ENCODE measurements at places on chromosomes 2 and 18.
A peak's percentile ranks its signal among the peaks of the same experiment; 100 is the strongest.

- no peak for DNase-seq
These were observed 179.6 kb downstream of the DSC3 start for GRCh38 chr18:30862900-30863299.

- DNase-seq = no peak
These were observed 78.5 kb downstream of the ACAA2 start for GRCh38 chr18:49734836-49735235.

DNA sequence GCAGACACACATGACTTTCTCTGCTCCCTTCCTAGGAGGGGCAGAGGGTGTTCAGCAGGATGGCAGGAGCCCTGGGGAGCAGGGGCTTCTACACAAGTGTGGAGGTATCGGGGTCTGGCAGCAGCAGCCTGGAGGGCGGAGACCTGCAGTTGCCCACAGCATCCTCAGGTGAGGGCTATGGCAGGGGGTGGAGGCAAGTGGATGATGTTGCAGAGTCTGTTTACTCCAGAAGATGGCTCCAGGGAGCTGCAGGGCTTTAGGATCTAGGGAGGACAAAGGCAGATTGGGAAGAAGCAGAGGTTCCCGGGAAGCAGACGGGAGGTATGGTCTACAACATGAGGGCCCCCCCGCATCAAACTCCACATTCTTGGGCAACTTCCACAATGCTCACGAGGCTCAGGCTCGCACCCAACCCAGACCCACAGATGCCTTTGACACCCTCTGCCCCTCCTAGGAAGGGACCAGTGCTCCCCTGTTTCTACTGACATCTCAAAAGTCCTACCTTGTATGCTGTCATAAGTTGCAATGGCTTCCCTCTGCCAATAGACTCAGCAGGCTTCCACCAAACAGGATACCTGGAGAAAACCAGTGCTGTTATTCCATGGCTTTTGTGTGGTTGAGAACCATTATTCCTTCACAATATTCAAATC is 12.0 kb upstream of the ATP6V1C2 start:
- DNase-seq = peak; percentile 35

DNA sequence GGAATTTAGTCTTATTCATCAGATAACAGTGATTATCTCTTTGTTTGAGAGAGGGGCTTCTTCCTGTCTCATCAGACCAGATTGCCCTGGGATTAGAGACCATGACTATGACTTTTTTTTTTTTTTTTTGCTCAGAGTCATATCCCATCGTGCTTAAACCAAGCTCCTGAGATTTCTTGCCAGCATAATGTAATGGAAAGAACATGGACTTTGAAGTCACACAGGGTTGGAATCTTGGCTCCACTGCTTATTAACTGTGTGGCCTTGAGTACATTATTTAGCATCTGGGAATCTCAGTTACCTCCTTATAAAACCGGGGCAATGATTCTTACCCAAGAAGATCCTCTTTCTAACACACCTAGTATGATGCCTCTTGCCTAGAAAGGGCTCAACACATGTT is 268.3 kb downstream of the DYSF start:
- DNase-seq = peak; percentile 61

DNA sequence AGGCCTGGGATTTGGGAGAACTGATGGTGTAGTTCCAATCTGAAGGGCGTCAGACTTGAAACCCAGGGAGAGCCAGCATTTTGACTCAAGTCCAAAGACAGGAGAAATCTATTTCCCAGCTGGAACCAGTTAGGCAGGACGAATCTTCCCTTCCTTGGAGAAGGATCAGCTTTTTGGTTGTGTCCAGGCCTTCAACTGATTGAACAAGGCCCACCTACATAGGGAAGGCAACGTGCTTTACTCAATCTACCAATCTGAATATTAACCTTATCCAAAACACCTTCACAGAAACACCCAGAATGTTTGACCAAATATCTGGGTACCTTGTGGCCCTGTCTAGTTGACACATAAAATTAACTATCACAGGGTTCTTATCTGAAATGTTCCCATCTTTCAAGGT is 221.9 kb upstream of the DLGAP1 start:
- DNase-seq = no peak

GRCh38 chr2:101516823-101517690 is 42.1 kb upstream of the RFX8 start:
- peak; percentile 95 for DNase-seq

- DNase-seq = no peak
These were observed 19.2 kb downstream of the ANO7 start for GRCh38 chr2:241207641-241208040.

GRCh38 chr2:229164545-229165249 is 106.4 kb downstream of the PID1 start:
- DNase-seq = peak; percentile 26

DNA sequence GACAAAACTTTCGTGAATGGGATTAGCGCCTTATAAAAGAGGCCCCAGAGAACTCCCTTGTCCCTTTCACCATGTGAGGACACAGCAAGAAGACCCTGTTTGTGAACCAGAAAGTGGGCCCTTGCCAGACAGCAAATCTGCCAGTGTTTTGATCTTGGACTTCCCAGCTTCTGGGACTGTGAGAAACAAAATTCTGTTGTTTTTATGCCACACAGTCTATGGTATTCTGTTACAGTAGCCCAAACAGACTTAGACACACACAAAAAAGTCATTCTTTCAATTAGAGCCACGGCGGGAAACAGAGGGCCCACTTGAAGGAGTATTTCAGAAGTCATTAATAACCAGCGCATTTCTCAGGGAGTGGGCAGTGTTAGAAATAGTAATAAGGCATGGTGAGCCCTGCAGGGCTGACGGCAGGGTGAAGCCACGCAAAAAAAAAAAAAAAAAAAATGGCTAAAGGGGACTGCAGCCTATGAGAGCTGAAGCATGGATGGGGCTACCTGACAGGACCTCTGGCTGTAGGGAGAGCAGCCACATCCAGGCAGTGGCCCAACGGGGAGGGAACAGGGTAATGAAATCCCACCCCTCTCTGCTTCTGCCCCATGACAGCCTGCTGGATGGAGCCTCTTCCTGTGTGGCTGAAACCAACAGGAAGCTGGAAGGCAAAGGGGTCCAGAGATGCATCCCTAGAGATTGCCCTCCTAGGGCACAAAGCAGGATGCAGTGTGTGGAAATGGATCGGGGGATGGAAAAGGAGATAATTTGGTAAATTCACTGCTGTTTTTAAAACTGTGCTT is 189.3 kb downstream of the KCNS3 start:
- no peak for DNase-seq

GRCh38 chr18:9766076-9766481 is 58.0 kb downstream of the RAB31 start:
- no peak for DNase-seq

DNA sequence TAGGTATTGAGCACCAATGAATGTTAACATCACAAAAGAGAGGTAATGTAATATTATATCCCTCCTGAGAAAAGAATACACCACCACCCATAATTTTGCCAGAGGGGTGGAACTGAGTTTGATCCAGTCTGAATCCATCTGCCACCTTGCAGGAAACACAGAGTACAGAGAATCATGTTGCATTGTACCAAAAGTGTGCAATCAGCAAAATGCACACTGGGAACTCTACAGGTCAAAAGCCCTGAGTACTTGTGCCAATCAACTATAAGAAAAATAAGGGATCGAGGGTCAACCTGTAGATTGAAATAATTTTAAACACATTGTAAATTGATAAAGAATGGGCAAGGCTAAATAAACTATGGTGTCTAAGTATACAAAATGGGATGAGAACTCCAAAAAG is 141.5 kb downstream of the KCNH7 start:
- no peak for DNase-seq

- peak; percentile 17 for DNase-seq
These were observed 128.4 kb upstream of the CBLN2 start for GRCh38 chr18:72672364-72673184.

DNA sequence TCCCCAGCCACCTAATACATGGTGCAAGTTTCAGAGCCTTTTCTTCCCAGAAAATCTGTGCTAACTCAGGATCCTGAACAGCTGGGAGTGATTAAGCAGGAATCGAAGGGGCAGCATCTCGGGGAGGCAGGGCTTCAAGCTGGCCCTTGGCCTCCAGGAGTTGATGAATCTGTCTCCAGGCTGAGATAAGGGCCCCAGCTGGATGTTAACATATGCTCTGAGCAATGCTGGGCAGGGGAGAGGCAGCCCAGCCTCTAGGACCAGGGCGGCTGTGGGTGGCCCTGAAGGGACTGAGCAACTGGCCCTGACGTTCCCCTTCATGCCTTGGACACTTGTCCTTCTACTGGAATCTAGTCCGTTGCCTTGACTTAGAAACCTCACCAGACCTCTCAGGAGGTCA is 84.1 kb upstream of the EPC2 start:
- DNase-seq = peak; percentile 7

- DNase-seq = no peak
These were observed 190.5 kb upstream of the MC4R start for GRCh38 chr18:60563082-60563481.

- DNase-seq = no peak
These were observed 1061.5 kb downstream of the CNTNAP5 start for GRCh38 chr2:125086313-125087184.

DNA sequence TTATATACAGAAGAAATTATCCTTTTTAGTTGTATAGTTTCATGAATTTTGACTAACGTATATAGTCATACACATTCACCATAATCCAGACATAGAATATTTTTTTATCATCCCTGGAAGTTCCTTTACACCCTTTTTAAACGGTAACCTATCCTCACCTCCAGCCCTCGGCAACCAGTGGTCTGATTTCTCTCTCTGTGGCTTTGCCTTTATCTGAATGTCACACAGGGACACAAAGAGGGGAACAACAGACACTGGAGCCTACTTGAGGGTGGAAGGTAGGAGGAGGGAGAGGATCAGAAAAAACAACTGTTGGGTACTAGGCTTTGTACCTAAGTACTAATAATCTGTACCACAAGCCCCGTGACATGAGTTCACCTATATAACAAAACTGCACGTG is 191.9 kb downstream of the MC4R start:
- no peak for DNase-seq

GRCh38 chr2:44573996-44574395 is 212.2 kb downstream of the CAMKMT start:
- no peak for DNase-seq

DNA sequence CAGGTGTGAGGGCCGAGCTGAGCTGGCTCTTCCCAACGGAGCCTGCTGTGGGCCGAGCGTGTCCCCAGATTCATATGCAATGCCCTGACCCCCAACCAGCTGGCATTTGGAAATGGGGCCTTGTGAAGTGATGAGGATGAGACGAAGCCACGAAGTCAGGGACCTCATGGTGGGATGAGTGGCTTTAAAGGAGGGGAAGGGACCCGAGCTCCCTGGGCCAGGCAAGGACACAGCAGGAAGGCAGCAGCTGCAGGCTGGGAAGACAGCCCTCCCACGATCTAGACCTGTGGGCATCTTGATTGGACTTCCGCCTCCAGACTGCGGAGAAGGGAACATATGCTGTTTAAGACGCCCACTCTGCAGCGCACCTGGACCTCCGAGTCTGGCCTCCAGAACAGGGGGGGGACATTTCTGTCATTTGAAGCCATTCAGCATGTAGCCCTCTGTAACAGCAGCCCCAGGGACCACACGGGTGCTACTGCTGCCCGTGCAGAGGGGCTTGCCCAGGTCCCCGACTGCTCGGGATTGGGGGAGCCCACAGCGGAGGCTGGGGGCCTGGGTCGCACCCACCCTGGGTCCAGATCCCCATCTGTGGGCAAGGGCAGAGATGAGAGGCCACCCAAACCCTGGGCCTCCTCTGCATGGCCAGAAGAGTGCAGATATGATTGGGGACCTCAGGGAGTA is 27.2 kb downstream of the KIF1A start:
- no peak for DNase-seq

GRCh38 chr18:55997151-55997561 is 409.2 kb upstream of the TCF4 start:
- DNase-seq = peak; percentile 11

- no peak for DNase-seq
These were observed 44.7 kb upstream of the RAB31 start for GRCh38 chr18:9663377-9663776.

GRCh38 chr2:235806986-235807750 is 313.3 kb downstream of the AGAP1 start:
- no peak for DNase-seq

DNA sequence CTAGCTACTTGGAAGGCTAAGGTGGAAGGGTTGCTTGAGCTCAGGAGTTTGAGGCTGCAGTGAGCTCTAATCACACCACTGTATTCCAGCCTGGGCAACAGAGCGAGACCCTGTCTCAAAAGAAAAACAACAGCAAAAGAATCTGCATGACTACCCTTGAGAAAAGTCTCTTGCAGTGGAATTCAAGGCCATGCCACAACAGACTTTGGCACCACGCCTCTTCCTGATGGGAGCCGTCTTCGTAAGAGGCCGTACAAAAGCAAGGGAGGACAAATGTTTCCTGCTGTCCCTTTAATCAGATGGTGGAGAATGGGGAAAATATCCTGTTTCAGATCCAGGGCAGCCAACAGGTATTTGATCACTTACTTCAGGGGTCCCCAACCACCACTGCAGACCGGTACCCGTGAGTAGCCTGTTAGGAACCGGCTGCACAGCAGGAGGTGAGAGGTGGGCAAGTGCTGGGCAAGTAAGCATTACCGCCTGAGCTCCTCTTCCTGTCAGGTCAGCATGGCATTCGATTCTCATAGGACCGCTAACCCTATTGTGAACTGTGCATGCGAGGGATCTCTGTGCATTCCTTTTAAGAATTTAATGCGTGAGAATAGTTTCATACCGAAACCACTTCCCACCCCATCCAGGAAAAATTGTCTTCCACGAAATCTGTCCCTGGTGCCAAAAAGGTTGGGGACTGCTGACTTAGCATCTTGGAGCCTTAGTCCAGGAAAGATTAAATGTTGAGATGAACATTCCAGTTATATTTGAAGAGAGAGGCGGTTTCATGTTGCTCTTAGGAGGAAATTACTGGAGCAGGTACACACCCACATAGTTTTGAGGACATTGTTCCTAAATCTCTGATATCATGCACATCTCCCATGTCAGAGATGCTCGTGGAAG is 94.4 kb upstream of the XPO1 start:
- DNase-seq = peak; percentile 35

GRCh38 chr18:58605027-58606020 is 23.6 kb downstream of the ALPK2 start:
- DNase-seq = peak; percentile 81

DNA sequence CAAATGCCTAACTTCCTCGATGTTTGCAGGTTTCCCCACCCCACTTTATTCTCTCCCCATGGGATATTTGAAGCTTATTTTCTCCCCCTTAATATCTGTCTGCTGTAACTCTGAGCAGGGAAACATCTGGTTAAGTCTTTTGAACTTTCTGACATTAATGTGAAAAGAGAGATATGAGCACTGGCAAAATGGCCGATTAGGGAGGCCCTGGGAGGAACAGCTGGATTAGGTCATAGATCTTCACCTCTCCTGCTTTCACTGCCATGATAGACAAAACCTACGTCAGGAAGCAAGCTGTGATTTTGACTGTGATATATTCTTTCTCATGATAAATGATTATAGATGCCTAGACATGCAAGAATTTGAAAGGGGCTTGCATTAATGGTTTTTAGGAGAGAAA is 43.6 kb downstream of the LYPD6B start:
- no peak for DNase-seq

- DNase-seq = no peak
These were observed 329.6 kb upstream of the ID2 start for GRCh38 chr2:8352296-8352695.

GRCh38 chr18:59359576-59359952 is 499 bp upstream of the LMAN1 start:
- no peak for DNase-seq

GRCh38 chr2:961786-962185 is 11.1 kb downstream of the SNTG2 start:
- no peak for DNase-seq
